Activated CD8-positive, alpha-beta memory T cell treated with anti-CD3 and anti-CD28 coated beads for 1 hour (primary cell): ENCODE measurements at places on chromosomes 2 and 18.

- DNase-seq = no peak
Measured at GRCh38 chr2:202114795-202115194, 41.7 kb downstream of the KIAA2012 start.

DNA sequence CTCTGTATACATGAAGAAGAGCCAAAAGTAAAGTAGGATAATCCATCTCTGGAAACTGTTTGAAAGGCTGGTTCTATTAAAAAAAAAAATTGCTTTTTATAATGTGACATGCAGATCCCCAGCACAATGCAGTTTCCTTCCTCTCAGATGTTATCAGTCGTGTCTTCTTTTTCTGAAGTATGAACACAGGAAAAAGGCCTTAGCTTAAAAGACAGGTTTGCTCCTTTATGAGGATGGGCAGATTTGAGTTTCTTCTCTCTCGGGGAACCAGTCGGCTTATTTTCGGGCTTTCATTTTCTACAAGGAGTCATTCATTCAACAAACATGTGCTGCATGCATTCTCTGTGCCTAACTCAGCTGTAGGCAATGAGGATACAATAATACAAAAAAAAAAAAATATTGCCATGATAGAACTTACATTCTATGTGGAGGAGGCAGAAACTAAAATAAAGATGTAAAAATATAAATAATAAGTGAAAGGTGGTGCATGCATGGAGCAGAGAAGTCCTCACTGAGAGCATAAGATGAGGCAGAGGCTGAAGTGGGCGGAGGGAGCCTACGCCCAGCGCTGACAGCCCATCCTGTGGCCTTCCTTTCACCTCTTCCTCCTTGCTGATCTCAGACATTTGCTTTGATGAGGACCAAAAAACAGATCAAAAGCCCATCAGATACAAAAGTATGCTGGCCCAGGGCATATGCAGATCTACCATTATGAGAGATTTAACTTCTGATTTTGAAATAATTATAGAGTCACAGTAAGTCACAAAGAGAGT lies at the start of gene CD226:
CD226 (minus strand) TSS at position 513 of the 773 bp plus-strand sequence; CDS start at position 46, 467 bp downstream.
- no peak for DNase-seq

DNA sequence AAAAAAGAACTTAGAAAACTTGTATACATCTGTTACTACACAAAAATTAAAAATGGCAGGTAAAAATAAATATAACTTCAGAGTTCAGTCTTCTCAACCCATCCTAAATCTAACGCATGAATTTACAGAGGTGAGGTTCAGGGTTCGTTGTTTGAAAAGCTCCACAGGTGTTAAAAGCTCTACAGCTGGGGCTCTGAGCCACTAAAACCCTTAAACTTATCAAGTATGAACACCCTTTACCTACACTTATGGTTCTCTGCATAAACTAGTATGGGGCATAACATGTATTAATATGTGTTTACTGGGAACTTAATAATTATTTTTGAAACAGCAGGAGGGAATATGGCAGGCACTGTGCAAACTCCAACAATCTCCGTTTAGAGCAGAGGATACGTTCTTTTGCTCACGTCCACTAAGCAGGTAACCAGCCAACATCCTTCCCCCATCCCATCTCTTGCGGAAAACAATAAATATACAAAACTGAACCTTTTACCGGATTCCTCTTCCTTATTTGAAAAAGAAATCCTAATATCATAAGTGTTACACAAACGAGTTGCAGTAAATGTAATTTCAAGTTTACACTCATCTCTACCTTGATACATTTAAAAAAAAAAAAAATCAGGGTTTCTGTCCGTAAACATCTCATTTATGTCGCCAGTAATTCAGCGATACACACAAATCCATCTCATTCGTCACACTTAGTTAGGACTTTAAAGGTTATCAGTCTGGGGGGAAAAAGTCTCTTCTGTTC lies 1.3 kb downstream of the PIAS2 start:
- DNase-seq = no peak

- no peak for DNase-seq
Measured at GRCh38 chr2:118940486-118941120, 1.4 kb upstream of the MARCO start.

DNA sequence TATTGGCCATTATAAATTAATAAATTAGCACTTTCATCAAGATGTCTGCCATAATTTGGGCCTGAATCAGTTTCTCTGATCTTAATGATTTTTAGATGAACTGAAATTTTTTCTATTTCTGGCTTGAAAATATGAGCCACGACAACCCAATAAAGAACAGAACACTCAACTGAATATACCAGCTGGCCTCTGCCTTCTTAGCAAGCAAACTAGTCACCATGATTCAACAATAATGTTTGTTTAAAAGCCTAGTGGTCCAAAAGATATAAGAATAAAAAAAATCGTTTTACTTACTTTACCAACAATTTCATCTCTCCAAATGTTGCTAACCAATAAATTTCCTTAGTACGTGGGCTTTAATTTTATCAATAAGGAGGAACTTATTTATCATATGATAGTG lies 66.7 kb upstream of the TTN start:
- DNase-seq = no peak

DNA sequence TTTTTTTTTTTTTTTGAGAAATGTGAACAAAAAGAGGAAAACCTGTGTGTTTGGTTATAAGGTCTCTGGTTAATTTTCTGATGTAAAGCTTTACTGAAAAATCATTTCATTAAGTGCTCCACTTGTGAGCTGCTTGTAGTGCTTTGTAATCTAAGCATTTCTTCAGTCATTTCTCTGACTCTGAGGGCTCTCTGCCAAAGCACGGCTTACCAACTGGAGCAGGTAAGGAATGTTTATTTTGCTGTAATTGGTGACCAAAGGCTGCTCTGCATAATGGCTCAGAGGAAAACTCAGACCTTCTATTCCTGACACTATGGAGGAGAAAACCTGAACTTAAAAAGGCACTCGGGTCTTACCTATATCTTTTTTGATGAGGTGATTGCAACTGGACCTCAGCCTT lies 848.8 kb downstream of the MBD2 start:
- no peak for DNase-seq

DNA sequence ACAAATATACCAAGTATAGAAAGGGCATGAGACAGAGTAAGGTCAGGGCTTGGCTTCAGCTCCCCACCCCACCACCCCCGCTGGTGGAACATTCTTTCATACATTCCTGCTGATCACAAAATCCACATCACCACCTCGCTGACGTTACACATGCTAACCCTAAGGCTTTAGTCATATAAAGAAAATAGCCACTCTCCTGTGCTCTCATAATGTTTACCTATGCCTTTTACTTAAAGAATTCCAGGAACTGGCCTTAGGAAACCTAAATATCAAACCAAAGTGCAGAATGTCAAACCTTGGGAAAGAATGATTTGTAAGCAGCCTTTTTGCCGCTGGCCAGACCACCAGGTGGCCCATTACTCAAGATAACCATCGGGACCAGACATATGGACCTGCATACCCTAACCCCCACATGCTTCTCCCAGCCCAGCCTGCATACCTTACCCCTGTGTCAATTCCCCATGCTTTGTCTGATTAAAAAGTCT lies 136.3 kb upstream of the SLC39A10 start:
- DNase-seq = no peak

GRCh38 chr2:63041592-63041991 lies 9.0 kb upstream of the OTX1 start:
- no peak for DNase-seq

- DNase-seq = no peak
Measured at GRCh38 chr2:20599001-20599600, 51.8 kb downstream of the HS1BP3 start.

DNA sequence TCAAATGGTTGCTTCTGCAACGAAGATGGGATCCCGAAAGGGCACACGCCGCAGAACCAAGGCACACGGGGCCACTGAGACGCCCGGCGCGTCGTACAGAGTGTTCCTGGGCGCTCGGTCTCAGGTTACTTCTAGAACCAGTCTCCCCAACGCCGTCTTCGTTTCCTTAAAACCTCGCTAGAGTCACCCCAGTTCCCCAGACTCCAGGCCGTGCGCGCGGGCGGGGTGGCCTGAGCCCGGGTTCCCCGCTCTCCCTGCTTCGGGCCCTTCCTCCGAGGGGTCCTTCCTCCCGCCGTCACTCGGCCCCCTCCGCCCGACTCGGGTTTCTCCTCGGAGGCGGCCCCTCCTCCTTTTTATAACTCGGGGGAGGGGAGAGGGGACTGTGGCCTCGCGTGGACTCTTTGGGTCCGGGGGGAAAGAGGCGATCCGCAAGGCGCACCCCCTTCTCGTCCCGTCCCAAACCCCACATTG lies 774 bp upstream of the FZD7 start:
- DNase-seq = no peak

GRCh38 chr2:120809609-120810440 lies 74.2 kb downstream of the GLI2 start:
- DNase-seq = no peak

DNA sequence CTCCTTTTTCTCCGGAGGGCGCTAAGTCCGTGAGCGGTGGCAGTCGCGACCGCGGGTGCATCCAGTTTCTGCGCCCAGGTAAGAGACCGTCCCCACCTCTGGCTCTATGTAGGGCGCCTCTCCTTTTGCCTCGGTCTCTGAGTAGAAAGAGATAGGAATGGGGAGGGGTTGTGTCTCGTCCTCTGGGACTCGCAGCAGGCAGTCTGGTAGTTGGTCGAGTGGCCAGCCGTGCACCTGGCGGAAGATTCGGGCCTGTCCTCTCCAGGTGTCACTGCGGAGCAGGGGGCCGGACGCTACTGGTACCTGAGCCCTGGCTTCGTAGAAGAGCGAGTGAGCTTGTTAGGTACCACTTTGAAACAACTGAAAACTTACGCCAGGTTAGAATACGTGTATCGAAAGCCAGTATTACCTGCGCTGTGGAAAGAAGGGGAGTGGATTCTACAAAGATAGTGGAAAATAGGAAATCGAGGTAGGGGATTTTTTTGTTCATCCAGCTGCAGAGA lies 403 bp downstream of the MAP2 start:
- no peak for DNase-seq

- DNase-seq = no peak
Measured at GRCh38 chr2:59047373-59047995, 806.4 kb upstream of the FANCL start.

DNA sequence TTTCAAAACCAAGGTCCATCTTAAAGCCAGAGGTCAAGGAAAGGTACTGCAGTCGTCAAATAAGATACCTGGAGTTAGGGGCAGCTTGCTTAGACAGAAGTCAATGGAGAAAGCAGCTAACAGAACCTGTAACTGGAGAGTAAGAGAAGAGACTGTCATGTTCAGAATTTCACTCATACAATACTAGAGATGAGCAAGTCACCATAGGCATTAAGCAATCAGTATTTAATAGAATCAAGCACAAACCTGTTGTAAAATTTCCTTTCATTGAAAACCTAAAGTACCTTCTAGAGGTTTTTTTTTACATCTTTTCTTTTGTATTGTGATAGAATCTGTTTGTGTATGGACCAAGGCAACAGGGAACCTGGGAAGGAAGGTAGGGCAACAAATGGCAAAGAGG lies 183.4 kb upstream of the ERBB4 start:
- no peak for DNase-seq

- DNase-seq = no peak
Measured at GRCh38 chr2:120489023-120489422, 143.1 kb downstream of the INHBB start.

DNA sequence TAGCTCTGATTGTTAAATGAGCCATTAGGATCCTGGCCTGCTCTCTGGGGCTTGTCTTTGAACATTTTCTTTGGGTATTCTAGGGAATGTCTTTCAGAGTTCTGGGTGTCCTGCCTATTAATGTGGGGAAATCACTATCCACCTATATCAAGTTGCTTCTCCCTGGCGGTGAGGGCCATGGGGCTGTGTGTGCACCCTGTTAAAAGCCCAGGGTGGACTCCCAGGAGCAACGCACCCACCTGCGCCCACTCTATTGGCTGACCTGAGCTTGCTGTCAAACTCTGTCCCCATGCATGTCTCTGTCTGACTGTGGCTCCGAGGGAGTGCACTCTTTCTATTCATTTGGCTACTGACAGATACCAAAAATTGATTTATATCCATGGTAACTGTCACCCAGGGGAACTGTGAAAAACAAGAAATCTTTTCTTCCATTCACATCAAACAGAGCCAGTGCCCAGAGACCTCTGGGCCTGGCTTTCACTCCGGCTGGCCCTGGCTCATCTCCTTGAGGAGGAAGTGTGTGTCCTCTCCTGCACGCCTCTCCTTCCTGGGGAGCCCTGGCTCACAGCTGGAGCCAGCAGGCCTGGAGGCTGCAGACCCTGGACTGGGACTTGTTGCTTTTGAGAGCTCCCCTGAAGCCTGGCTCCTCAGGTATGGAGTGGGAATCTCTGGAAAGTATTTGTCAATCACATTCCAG lies 10.5 kb upstream of the TOGARAM2 start:
- DNase-seq = no peak

DNA sequence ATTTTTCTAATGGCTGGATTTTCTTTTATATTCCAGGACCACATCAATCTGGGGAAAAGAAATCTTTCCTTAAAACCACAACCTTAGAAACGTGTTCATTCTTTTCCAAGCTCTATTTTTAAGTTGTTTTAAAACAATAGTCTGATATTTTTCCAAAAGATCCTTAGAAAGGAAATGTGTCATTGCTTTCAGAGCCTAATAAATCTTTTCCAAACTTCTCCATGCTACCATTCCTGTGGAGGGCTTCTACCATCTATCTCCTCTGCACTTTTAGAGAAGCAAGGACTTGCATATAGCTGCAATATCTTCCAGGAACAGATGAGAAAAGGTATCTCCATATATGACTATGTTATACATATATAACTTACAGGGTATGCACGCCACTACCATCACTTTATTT lies 21.2 kb downstream of the WDFY1 start:
- DNase-seq = no peak

GRCh38 chr2:101431486-101431885 lies 43.4 kb downstream of the RFX8 start:
- DNase-seq = no peak

- no peak for DNase-seq
Measured at GRCh38 chr2:89845532-89845931, 1154.1 kb downstream of the RPIA start.

- no peak for DNase-seq
Measured at GRCh38 chr2:819601-820000, 131.0 kb upstream of the SNTG2 start.

DNA sequence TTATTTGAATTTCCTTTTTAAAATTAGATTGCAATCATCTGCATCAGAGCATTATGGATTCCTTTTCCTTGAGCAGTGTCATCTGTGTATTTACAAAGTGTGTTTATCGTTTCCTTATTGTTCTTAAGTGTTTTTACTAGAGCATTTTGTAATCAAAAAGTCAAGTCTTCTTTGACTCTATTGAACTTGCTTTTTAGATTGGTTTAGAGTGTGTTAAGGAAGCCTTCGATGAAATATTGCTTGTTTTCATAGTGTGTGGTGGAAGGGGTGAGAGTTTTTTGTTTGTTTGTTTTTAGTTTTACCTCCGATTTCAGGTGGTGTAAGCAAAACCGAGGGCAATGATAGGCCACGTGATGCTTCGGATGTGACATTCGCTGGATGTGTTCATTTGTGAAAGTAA lies 45.7 kb downstream of the ARHGAP28 start:
- no peak for DNase-seq

GRCh38 chr18:62521593-62521992 lies 1.2 kb upstream of the ZCCHC2 start:
- no peak for DNase-seq
